ENCODE measurements at places on chromosomes 12 and 14. TPM values are rescaled to one million over a fixed set of nuclear protein-coding genes. Genes with fewer than 3 reads are reported as not detected.
A peak's percentile ranks its signal among the peaks of the same experiment; 100 is the strongest.

Gene SLC41A2
- 1.2 TPM for polyA plus RNA-seq

Gene CLEC6A
- not detected for polyA plus RNA-seq

Gene NPAS3
- 0.48 TPM for polyA plus RNA-seq

Gene KICS2
- 2.6 TPM for polyA plus RNA-seq

Gene PTPN6
- 5.9 TPM for polyA plus RNA-seq

Gene ATL1
- 1.4 TPM for polyA plus RNA-seq

Gene FNTB
- polyA plus RNA-seq: 14.9 TPM

Gene RIMBP2
- polyA plus RNA-seq: 0.05 TPM

Gene PRPH
- polyA plus RNA-seq: 2.0 TPM

Gene PLCZ1
- 0.34 TPM for polyA plus RNA-seq

Gene AKAP5
- 0.09 TPM for polyA plus RNA-seq

Gene NINJ2
- 5.9 TPM for polyA plus RNA-seq

Gene SLCO1A2
- not detected for polyA plus RNA-seq

GRCh38 chr12:123494124-123494851 lies 36.3 kb downstream of the SNRNP35 start:
- peak; percentile 51 for DNase-seq

GRCh38 chr12:121668750-121669520 lies 519 bp downstream of the MORN3 start:
- DNase-seq: no peak

DNA sequence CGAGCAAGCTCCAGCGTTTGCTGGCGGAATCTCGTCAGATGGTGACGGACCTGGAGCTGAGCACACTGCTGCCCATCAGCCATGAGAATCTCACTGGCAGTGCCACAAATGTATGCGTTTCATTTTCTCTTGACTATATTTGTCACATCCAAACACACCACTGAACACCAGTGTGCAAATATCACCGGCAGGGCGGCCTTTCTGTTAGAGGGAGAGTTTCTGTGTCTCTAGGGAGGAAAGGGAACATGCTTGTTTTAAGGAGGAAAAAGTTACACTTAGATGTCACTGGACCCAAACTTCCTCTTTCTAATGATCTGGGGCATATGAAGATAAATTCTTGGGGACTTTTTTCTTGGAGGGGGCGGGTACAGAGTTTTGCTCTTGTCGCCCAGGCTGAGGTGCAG lies 21.9 kb upstream of the HIP1R start:
- no peak for DNase-seq

DNA sequence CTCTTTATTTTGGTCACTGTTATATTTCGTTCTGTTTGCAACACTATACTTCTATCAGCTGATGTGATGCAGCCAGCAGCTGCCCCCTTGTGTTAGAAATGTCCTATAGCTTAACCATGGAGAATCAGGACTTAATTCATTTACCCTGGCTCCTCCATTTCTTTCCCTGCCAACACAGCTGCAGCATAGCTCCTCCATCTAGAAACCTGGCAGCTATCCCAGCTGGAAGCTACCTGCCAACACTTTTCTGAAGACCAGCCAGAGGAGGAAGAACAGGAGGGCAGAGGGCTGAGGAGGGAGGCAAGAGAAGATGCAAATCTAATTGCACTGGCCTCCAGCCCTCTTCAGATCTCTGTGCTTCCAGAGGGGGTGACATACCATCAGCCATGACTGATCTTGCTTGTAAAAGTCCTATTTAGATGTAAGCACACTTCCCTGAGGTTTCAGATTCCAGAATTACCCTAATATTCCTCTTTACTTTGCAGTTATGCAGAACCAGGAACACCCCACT lies 156.8 kb upstream of the TMEM260 start:
- peak; percentile 33 for DNase-seq

GRCh38 chr12:110563702-110564470 lies 19.2 kb downstream of the PPTC7 start:
- DNase-seq: no peak

DNA sequence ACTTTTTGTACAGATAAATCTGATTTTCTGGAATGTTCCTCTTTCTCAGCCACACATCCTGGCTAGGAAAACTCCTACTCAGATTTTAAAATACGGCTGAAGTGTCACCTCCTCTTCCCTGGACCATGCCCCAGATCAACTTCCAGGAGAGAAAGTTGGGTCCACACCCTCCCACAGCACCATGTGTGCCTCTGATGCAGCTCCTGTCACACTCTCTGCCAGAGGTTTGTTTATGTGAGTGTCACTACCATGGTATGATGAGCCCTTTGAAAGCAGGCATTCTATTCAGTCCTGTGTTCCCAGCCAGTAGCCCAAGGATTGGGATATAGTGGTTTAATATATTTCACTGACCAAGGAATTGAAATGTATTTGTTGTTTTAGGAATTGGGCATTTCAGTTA lies 287.2 kb upstream of the ATP2B1 start:
- DNase-seq: no peak

GRCh38 chr12:11718768-11719253 lies 69.3 kb downstream of the ETV6 start:
- no peak for DNase-seq

DNA sequence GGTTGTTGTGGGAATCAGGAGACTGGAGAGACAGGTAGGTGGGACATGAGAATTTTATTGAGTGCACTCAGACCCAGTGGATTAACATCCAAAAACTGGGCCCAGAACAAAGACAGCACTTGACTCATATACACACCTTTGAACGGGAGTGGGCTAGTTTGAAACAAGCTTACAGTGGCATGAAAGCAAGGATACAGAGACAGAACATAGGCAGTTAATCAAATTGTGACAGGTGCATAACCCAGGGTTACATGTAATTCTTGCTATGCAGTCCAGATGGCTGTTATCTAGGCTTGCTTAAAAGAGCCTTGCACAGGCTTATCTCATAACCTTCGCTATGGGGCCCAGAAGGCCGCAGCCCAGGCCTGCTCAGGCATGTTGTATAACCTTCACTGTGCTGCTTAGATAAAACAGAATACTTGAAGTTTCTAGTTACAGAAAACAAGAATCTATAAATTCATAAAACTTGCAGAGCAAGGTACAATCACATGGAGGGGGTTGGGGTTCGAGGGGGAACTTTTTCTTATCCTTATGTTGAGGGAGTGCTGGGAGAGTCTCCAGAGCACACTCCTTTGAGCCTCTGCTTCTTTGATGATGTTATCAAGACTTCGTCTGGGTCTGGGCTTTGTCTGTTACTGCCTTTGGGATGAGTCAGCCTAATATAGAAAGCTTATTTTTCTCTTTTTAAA lies 81.7 kb downstream of the TNFAIP2 start:
- no peak for DNase-seq

- peak; percentile 67 for DNase-seq
Measured at GRCh38 chr14:89214221-89214965, 202.6 kb downstream of the FOXN3 start.

- peak; percentile 55 for DNase-seq
Measured at GRCh38 chr12:124289634-124290600, 5.0 kb upstream of the RFLNA start.

- DNase-seq: no peak
Measured at GRCh38 chr12:52649066-52649465, 2.9 kb downstream of the KRT2 start.

GRCh38 chr12:54786081-54786480 lies 68.2 kb upstream of the MUCL1 start:
- DNase-seq: no peak

- no peak for DNase-seq
Measured at GRCh38 chr12:80655751-80656150, 51.7 kb upstream of the MYF6 start.

DNA sequence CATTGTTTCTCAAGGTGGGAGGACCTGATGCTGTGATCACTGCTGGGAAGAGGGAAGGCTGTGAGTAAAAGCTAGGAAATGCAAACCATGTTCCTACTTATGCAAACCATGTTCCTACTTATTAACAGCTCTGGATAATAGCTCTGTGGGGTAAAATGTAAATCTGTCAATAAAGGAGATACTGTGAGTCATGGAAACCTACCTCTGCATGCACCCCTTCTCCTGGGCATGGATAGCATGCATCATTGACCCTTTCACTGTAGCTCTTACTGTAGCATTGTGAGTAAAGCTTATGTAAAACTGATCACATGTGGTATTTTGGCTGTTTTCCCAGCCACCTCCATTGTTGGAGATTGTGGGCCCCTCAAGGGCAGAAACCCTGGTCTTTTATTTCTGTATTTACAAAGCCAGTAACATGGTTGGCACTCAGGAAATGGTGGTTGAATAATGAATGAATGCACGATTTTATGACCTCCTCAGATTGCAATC lies 253.7 kb downstream of the GRIN2B start:
- no peak for DNase-seq

DNA sequence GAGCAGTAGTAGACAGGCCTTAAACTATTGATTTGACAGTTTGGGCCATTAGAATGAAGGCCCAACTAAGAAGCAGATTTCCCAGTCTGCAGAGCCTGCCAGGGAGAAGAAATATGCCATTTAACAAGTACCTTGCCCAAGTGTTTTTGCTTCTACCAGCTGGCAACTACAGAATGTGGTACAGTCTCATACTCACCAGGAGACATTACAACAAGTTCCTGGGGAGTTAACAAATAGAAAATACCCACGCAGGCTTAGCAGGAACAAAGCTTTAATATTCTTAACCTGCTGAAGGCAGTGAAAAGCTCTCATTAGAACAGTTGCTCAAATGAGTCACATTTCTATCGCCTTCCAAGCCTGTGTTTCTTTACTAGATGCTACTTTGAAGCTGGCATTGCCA lies 241.0 kb downstream of the TMEM117 start:
- no peak for DNase-seq

GRCh38 chr12:18108611-18109010 lies 18.6 kb upstream of the RERGL start:
- DNase-seq: no peak

GRCh38 chr14:53019406-53019805 lies 68.6 kb upstream of the FERMT2 start:
- no peak for DNase-seq

DNA sequence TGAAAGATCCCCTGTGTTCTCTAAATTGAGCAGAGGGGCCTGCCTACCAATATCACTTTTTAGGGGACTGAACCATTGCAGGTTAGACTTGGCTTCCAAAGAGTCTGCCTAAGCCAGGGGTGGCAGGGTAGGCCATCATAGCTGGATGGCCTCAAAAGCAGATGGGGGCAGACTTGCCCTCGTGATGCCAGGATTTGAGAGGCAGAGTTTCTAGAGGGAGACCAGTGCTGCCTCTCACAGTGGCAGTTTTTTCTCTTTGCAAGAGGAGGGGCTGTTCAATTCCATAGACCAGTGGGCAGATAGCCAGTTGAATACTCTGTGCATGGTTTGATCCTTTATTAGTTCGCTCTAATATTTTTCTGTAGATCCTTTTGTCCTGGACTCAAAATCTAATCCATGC lies 23.8 kb upstream of the SMCO2 start:
- DNase-seq: no peak

DNA sequence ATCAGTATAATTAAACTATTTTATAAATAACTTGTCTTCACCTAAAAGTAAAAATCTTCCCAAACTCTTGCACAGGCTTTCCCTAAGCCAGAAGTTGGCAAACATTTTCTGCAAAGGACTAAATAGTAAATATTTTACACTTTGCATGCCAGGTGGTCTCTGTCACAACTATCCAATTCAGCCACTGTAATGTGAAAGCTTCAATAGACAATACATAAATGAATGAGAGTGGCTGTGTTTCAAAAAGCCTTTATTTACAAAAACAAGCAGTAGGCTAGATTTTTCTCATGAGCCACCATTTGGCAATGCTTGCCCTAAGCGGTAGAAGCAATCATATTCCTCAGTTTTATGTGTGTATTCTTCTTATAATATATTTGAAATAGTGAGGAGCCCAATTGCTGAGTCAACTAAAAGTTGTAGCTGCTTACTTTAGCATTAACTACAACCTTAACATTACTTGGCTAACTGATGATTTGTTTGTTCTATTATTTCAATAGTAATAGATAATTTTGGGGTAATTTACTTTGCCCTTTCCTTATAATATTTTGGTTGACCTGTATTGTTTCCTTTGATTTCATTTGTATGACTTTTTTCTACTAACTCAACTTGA lies 236.0 kb upstream of the SYT1 start:
- no peak for DNase-seq

- DNase-seq: no peak
Measured at GRCh38 chr14:99249389-99249788, 22.6 kb downstream of the BCL11B start.

DNA sequence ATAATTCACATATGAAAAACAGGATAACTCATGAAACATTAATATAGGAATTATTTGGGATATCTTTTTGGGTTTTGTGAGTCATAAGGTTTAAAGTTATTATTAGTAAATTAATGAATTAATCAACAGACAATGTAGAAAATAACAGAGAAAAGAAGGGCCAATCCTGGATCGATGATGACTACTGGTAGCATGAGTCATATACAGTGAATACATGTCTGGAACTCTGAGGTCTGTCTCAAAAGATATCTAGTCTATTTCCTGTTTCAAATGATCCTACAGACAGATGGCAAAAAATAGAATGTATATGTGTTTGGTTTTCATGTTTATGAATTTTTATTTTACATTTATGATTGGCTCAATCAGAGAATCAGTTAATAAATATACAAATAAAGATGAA lies 86.4 kb upstream of the RTL1 start:
- no peak for DNase-seq

- DNase-seq: peak; percentile 75
Measured at GRCh38 chr12:2959505-2960389, 550 bp downstream of the TEAD4 start.
